Activated CD4-positive, alpha-beta T cell treated with anti-CD3 and anti-CD28 coated beads, Interleukin-10, Interleukin-2, amounts not matched to agents 100 ng/mL and 50 ng/mL, durations not matched to agents 16 hours and 8 hours (primary cell): ENCODE measurements at places on chromosomes 6 and 20.

DNA sequence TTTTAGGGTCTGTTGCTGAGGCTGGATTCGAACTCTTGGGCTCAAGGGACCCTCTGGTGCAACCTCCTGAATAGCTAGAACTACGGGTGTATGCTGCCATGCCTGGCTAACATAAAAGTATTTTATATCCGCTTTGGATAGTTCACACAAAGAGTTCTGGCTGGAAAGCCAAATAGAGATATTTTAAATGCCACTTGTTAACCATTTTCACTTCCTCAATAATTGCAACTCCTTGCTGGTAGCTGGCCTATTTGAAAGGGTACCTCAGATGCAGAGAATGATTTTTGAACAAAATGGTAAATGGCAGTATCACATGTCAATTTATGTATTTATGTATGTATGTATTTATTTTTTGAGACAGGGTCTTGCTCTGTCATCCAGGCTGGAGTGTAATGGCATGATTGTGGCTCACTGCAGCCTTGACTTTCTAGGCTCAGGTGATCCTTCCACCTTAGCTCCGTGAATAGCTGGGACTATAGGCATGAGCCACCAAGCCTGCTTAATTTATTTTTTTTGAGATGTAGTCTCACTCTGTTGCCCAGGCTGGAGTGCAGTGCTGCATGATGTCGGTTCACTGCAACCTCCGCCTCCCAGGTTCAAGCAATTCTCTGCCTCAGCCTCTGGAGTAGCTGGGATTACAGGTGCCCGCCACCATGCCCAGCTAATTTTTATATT, 12.9 kb upstream of the JARID2 start:
- DNase-seq = no peak

- DNase-seq = no peak
Observed at GRCh38 chr20:47127999-47128398, 228.5 kb downstream of the ZMYND8 start.

DNA sequence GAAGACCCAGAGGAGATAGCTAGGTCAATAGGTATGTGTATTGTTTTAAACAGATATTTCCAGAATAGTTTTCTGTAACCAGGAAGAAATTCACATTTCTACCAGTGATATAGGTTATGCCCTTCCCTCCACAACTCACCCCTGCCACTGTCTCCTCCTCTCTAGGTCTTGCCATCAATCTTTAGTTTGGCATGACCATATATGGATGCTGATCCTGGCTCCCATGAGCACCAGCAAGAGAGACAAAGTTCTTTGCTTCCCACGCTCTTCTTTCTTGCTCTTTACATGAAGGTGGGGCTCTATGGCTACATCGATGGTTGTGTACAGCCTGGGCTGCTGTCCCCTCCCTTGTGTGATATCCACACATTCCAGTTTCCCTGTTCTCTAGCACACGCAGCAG, 459.4 kb upstream of the ID4 start:
- no peak for DNase-seq

DNA sequence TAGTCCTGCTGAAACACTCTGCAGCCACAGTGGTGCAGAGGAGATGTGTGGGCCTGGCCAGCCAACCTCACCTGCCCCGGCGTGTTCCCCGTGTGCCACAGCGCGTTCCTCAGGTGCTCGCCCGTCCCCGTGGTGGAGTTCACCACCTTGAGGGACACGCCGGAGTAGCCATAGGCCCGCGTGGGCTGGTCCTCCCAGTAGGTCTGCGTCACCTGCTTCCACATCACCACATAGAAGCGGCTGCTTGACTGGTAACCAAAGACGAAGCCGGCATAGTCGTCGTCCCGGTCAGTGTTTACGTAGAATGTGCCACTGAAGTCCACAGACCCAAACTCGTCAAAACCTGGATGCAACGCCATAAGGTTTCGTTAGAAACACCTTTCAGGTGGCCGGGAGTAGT, 31.5 kb downstream of the THBS2 start:
- no peak for DNase-seq

GRCh38 chr6:138785079-138785478, 10.8 kb upstream of the ECT2L start:
- no peak for DNase-seq

DNA sequence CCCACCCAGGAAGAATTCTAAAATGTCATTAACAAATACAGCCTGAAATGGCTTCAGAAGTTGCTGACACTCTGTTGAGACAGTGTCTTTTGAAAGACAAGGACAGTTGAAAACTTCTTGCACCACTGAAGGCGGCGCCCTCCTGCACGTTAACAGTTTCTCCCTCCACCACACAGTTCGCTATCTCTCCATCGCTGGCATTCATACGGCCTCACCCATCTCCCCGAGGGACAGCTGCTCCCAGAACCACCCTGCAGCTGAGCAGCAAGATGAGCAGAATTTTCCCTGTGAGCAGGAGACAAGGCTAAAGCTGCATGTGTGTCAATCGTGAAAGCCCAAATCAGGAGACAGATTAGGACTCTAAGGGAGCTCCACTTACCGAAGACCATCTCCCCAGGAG, 113.3 kb downstream of the LY86 start:
- no peak for DNase-seq

- no peak for DNase-seq
Observed at GRCh38 chr6:26243752-26244151, 121.2 kb upstream of the BTN3A2 start.

DNA sequence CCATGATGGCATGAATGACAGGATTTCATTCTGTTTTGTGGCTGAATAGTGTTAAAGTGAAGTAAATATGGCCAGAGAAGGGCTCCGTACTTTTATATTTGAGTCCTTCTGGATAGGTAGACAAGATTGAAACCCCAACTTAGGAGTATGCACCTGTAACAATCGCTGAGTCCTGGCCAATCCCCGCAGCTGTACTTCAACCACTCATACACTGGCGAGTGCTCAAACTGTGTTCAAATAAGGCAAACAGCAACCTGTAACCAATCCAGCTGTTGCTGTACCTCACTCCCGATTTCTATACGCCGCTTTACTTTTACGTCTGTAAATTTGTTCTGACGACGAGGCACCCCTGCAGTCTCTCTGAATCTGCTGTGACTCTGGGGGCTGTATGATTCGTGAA, 6.7 kb downstream of the TTLL2 start:
- no peak for DNase-seq

GRCh38 chr20:38223743-38224100, 36.8 kb downstream of the KIAA1755 start:
- DNase-seq = no peak

GRCh38 chr20:13788167-13788834, 3.5 kb downstream of the NDUFAF5 start:
- peak; percentile 61 for DNase-seq

DNA sequence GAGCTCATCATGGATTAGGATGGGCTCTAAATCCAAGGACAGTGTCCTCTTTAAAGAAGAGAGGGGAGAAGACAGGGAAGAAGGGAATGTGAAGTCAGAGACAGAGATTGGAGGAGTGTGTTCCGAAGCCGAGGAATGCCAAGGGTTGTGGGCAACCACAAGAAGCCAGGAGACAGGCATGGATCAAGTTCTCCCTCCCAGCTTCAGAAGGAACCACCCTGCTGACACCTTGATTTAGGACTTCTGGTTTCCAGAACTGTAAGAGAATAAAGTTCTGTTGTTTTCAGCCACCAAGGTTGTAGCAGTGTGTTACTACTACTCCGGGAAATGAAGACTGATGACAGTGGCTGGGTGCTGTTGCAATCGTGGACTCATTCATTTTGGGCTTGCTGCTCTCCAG, 120.1 kb downstream of the RPS12 start:
- no peak for DNase-seq

DNA sequence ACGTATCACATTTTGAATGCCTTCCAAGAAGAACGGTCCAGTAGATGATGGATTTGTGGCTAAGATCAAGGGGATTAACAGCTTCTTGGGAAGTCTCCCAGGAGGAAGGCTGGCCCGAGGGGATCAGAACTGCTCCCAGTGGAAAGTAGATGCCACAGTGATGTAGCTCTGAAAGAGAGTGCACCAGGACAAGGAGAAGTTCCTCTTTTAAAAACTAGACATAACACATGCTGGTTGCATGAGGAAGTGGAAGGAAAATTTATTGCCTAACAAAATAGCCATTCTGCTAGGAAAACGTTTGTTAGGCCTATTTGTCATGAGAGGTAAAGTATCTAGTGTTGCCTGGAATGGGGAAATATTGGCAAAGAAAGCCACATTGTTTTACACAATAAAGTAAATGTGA, 87.8 kb downstream of the CDH26 start:
- DNase-seq = no peak

- no peak for DNase-seq
Observed at GRCh38 chr20:60139663-60140446, 181.6 kb downstream of the CDH26 start.

DNA sequence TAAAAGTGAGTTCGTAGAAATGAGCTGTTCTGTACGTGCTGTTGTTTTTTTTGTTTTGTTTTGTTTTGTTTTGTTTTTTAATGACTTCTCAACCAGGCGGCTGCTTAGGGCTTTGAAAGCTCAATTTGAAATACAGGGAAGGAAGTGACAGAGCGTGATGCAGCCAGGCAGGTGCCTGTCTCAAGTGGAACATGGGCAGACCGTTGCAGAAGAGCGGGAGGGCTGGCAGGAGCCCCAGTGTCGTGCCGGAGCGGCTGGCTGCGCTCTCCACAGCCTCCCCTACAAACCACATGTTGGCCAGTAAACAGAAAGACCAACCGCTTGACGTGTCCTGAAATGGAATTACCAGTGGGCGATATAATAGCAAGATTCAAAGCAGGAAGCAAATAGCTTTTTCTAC, 164.9 kb upstream of the RREB1 start:
- peak; percentile 8 for DNase-seq

GRCh38 chr6:31877651-31878161, 1.1 kb downstream of the SLC44A4 start:
- DNase-seq = no peak

DNA sequence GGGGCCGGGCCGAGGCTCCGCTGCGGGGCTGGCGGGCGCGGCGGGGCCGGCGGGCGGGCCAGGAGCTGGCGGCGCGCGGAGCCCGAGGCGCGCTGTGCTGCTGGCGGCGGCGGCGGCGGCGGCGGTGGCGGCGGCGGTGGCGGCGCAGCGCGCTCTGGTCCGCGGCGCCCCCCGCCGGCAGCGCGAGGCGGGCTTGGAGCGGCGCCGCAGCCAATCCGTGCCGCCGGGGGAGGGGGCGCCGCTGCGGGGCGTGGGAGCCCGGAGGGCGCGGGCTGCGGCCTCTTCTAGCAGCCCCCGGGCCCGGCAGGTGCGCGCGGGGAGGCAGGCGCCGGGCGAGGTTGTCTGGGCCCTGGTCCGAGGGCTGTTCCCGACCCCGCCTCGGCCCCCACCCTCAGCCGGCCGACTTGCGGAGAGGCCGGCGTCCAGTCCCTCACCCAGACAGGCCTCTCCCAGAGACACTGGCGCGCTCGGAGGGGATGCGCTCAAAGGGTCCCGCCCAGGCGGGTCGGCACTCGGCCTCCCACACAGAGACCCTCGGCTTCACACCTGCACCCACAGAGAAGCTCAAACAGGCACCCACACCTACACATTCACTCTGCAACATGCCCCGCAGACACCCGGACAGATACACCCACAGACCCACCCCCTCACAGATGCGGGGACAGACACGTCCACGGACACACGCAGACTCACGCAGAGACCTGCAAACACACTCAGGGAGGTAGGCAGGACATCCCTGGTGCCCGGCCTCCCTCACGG, at the start of gene RIMS4:
TSS of gene RIMS4 (minus strand) at position 156 of the 759 bp plus-strand sequence. CDS start 275 bp downstream, outside the sequence.
- no peak for DNase-seq

GRCh38 chr6:43843669-43844171, 73.7 kb downstream of the VEGFA start:
- no peak for DNase-seq

GRCh38 chr6:117974914-117975627, 68.0 kb downstream of the SLC35F1 start:
- DNase-seq = no peak

GRCh38 chr6:155171747-155172449, 91.9 kb upstream of the CLDN20 start:
- DNase-seq = no peak

GRCh38 chr6:80181352-80182081, 75.0 kb downstream of the BCKDHB start:
- no peak for DNase-seq

DNA sequence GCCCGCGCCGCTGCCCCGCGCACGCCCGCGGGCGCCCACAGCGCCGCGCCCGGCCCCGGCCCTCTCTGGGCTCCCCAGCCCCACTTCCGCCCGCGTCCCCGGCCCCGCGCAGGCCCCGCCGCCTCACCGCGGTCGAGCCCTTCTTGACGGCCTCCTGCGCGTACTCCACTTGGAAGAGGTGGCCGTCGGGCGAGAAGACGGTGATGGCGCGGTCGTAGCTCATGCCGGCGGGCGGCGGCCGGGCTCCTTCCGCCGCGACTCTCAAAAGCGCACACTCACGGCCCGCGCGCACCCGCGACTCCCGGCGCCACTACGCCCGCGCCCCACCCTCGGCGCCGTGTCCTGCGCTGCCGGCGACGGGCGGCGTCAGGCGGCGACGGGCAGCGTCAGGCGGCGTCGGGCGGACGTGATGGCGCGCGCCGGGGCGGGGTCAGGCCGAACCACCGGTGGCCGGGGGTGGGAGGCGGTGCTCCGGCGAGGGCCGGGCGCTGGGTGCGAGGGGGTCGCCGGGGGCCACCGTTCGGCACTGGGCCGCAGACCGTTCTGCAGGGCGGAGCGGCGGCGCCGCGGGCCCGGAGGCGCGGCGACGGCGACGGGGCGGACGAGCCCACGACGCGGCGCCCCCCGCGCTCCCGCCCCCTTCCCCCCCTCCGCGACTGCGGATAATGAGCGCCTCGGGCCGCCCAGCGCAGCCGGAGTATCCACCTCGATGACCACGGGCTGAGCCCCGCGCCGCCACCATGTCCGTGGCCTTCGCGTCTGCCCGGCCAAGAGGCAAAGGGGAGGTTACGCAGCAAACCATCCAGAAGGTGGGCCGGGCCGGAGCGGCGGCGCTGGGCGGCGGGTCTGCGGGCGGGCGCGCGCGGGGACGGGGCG, at the start of the genes PSMA7 and SS18L1:
TSS of gene PSMA7 (minus strand) at position 314 of the 876 bp plus-strand sequence. CDS start at position 223, 91 bp downstream.
TSS of gene SS18L1 (plus strand) at position 689 of the 876 bp plus-strand sequence. CDS start at position 741, 52 bp downstream.
- peak; percentile 89 for DNase-seq

DNA sequence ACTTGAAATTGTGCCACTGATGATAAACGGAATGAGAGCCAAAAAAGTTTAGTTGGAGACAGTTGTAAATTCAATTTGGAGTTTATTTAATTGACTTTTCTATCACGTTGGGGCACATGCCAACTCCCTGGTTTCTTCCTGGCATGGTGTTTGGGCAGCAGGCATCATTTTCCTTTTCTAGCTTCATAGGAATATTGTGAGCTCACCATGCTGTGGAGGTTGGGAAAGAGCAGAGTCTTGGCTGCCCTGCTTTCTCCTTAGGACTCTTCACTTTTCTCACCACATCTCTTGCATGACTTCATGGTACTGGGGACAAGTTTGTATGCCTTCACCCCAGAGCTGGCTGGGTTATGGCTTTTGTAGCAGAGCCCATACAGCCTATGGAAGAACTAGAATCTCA, 6.4 kb downstream of the SCAND1 start:
- DNase-seq = no peak

- DNase-seq = no peak
Observed at GRCh38 chr20:52166150-52166549, 25.4 kb downstream of the ZFP64 start.

- no peak for DNase-seq
Observed at GRCh38 chr6:114796576-114796975, 453.8 kb upstream of the HS3ST5 start.

GRCh38 chr6:31209137-31209536, 38.7 kb upstream of the POU5F1 start:
- DNase-seq = no peak

- no peak for DNase-seq
Observed at GRCh38 chr20:38986663-38987062, 24.5 kb downstream of the DHX35 start.
